ENCODE measurements at places on chromosomes 4 and X.

- DNase-seq = no peak
Observed at GRCh38 chrX:87583679-87584078, 66.1 kb downstream of the KLHL4 start.

GRCh38 chr4:184028561-184029374, 123.7 kb downstream of the STOX2 start:
- no peak for DNase-seq

DNA sequence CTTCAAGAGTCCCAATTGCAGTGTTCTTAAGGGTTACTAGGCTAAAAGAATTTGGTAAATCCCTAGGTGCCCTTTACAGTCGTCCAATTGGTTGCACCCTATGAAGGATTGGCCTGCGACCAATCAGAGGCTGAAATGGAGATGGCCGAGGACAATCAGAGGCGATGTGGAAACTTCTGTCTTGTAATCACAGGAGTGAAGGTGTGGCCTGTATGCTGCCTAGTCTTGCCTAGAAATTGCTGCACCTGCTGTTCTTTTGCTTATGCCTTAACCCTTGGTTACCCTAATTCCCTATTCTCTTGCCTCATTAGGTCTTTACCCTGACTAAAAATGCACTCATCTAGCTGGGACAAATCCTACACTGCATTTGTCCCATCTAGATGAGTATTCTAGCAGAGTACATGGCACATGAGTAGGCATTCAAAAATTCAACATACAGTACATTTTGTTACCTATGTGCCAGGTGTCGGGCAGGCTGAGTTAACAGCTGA, 1.0 kb upstream of the DCK start:
- no peak for DNase-seq

GRCh38 chr4:16875487-16875886, 23.0 kb downstream of the LDB2 start:
- DNase-seq = peak; percentile 62

DNA sequence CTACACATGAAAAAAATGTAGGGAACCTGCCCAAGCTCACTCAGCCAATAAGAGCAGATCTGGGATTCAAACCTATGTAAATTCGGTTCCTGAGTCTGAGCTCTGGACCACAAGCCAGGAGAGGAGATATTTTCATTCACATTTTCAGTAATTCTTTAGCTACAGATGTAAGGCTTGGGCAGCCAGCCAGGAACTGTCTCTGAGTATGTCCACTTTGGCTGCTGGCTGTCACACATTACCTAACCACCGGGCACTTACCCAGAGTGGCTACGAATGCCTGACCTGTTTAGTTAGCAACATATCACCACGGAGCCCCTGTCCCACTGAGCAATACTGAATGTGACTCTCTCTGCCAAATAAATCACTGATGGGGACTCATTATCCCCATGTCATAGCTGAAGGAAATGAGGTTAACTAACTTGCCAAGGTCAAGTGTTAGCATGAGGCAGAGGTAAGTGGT, 15.3 kb downstream of the USP46 start:
- DNase-seq = no peak

DNA sequence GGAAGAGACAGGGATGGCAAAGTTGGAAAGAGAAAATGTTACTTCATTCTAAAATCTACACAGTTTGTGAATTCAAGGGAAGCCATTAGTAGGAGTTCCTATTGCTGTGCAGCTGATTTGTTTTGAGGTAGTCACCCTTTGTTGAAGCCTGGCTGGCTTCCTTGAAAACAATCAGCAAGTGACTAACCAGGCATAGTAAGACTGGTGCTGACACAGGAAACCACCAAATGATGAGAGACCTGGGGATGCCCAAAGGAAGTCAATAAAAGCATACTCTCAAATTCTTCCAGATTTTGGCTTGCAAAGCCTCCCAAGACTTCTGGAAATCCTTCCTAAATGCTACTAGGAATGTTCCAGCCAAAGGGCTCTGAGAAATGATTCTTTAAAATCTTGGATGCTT, 23.9 kb upstream of the PRDM8 start:
- no peak for DNase-seq

- peak; percentile 23 for DNase-seq
Observed at GRCh38 chrX:14528629-14529289, 577 bp upstream of the GLRA2 start.

GRCh38 chrX:13048280-13048679, 3.9 kb upstream of the FAM9C start:
- DNase-seq = no peak

DNA sequence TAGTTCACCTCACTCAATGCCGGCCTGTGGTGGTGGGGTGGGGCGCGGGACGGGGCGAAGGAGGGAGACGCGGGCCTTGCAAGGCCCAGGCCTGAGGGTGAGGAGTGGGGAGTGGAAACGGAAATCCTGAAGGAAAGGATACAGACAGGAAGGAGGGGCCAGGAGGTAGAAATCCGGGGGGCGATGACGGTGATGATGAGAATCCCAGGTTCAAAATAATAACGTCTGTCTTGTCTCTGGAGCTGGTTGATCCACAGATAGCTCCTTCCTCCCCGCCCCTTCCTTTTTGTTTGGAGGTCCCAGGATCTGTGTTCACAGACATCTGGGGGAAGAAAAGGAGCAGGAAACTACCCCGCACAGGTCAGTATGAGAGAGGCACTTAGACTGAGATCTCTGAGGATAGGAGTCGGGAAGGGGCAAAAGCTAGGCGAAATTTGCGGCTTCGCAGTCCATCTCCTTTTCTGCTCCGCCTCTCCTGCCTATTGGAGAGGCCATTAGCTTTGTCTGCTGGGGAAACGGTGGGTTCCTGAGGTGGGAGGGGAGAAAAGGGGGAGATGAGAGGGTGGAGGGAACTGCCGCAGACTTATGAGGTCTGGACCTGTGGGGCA, 746 bp downstream of the TCEAL7 start:
- DNase-seq = no peak

GRCh38 chr4:139720806-139721205, 55.2 kb downstream of the MGST2 start:
- no peak for DNase-seq

DNA sequence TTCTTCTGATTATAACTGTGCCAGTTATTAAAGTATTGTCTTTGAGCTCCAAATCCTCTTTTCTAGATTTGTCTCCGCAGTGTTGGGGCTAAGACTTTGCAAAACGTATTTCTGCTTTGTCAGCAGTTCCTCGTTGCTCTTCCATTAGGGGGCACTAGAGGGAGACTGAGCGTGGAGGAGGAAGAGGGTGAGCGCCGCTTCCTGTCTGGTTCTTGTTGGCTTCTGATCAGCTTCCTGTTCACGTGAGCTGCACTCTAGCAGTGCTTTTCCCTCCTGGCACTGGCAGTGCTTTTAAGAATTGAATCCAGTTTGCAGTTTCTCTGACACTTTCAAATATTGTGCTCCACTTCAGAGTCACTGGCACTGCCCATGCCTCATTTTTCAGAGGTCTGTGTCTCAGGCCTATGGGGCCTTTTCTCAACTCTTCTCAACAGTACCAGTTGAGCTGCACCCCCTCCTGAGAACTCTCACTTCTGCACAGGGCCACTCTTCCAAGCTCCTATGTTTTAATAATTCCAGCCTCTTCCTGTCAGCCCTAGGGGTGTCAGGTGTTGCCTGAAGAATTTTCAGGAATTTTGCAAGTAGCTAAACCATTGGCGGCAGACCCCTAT, 54.4 kb upstream of the LCORL start:
- DNase-seq = no peak

DNA sequence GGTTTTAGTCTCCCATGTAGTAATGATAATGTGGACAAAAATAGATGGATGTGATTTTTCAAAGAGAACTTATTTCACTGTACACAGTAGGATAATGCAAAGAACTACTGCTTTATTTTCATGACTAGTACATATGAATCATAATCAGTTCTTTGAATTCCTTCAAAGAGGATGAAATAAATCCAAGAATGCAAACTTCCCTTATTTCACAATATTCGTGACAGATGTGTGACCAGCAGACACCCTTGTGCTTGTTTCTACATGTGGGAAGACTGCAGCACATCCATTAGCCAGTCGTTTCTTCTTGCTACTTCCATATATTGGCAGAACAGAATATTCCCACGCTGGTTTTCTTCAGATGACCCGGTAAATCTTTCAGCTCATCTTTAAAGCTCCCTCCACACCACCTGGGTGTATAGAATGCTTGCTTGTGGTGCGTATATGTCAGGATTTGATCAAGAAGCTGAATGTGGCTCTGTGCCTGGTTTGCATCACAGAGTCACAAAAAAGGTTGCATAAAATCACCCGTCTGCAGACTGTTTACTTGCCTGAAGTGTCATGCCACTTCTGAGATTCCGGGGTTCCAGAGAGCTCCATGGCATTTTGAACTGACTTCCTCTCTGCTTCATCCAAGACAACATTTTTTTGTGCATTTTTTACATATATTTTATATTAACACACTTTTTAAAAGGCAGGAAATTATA, 47.7 kb upstream of the FAT4 start:
- no peak for DNase-seq

- no peak for DNase-seq
Observed at GRCh38 chr4:37549041-37549440, 137.1 kb downstream of the RELL1 start.

- DNase-seq = no peak
Observed at GRCh38 chr4:41185614-41186592, 28.4 kb downstream of the APBB2 start.

- no peak for DNase-seq
Observed at GRCh38 chr4:151934766-151935165, 174.0 kb upstream of the GATB start.

DNA sequence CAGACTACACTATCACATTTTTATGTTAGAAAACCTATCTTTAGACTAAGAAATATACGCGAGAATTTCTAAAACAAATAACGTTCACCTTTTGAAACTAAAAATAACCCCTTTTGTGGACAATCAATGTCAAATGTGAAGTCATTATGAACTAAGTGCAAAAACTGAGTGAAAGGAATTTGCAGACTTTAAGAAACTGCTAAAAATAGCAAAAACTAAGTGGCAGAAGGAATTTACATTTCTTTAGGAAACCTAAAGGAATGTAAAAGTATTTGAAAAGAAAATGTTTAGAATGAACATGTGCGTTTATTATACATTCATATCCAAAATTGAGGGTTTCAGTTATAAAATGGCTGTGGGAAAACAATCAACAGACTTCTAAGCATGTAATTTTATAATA, 58.3 kb downstream of the VEGFC start:
- DNase-seq = no peak

DNA sequence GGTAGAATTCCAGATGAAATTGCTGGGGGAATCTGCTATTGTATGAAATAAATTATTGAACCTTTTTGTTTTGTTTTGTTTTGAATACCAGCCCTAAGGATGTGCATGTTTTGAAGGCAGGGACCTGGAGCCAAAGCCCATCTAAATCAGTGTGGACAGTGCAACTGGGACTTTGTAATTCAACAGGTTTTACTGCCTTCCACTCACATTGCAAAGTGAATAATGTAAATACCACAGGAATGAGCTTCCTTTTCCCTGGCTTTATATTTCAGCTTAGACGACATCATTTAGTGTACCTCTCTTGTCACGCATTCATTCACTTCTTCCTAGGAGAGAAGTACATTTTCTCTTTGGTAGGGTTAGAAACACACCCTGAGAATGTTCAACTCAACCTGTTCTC, 795.0 kb downstream of the CENPC start:
- peak; percentile 59 for DNase-seq

GRCh38 chrX:84487365-84488353, 14.6 kb downstream of the HDX start:
- no peak for DNase-seq

DNA sequence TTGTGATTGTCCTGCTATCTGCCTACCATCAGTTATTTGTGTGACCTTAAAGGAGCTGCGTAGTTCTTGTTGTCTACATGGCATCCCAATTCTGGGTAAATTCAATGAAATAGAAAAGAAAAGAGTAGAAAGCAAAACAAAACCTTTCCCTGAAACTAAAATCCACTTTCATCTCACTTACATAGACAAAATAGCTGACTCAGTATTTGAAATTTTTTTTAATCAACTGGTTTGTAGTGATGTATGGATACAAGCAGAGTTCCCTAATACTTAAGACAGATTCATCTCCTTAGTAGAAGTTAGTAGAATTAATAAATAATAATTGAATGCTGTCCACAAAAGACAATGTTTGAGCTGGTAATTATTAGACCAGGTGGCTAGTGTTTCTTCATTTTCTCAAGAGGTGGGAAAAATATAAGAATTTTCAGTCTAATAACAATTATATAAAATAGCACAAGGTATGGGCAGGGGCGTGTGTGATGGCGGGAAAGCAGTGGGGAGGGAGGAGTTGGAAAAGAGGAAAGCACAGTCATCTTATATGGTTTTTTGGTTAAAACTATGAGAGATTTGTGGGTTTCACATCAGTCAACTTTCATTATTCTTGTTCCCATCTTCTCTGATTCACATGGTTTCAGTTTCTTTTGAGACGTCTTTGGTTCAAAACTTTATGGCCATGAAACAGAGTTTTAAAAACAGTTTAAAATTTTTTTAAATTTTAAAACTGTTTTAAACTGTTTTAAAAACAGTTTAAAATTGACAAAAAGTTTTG, 275.2 kb downstream of the SPRY1 start:
- no peak for DNase-seq

GRCh38 chr4:126604268-126604867, 1028.4 kb upstream of the INTU start:
- peak; percentile 20 for DNase-seq

GRCh38 chrX:132373610-132374009, 115.2 kb downstream of the MBNL3 start:
- no peak for DNase-seq

DNA sequence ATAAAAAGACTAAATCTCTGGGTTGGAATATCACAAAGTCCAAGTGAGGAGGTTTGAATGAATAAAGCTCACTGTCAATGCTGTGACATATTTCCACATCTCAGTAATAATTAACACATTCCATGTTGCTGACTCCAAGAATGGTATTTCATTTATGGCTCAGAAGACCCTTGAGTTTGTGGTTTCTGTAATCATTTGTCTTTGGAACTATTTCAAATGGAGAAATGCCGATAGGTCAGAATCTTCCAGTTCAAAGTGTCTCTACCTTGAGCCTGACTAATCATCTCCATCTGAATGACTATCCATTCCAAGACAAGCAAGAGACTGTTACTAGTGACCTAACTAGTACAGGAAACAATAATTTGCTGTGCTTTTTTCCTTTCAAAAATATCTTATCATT, 24.2 kb upstream of the SLC2A9 start:
- no peak for DNase-seq

- no peak for DNase-seq
Observed at GRCh38 chrX:499870-500364, 113.2 kb upstream of the PPP2R3B start.

- DNase-seq = no peak
Observed at GRCh38 chrX:17432158-17432557, 57.2 kb downstream of the NHS start.

GRCh38 chr4:143883529-143883928, 21.8 kb downstream of the GYPE start:
- DNase-seq = no peak

DNA sequence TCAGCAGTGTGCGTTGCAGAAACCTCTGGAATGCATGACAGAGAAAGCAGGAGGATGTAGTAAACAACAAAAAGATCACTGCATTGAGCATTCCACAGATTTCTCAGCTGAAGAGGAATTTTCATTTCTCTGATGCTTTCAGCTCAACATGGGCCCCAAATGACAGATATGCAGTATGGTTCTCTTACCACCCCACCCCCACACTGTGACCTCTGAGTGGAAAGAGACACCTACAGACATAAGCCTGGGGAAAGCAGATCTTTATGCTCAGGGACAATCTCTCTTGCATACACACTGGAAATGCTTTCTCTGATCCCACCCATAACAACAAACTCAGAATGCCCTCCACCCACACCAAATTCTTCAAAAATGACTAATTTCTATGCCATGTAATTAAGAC, 983.7 kb upstream of the LCORL start:
- no peak for DNase-seq
